ENCODE measurements at places on chromosomes 3 and 15. TPM values are rescaled to one million over a fixed set of nuclear protein-coding genes. Genes with fewer than 3 reads are reported as not detected.

The SOX2 gene
- 1.9 TPM for polyA plus RNA-seq

The POTEB gene
- not detected for polyA plus RNA-seq

The HSPBAP1 gene
- polyA plus RNA-seq = 3.0 TPM

The CILP gene
- polyA plus RNA-seq = 1.2 TPM
